ENCODE measurements at places on chromosomes 12 and 14.

- no peak for DNase-seq
Measured at GRCh38 chr12:99453836-99454538, 193.6 kb upstream of the GARIN6 start.

GRCh38 chr14:62158779-62159178, 396.6 kb downstream of the SNAPC1 start:
- no peak for DNase-seq

- DNase-seq, result no peak
Measured at GRCh38 chr12:132397152-132397933, 68.0 kb upstream of the GALNT9 start.

- DNase-seq, result no peak
Measured at GRCh38 chr12:76768576-76768975, 4.7 kb downstream of the ZDHHC17 start.

GRCh38 chr14:38210587-38211216, 3.0 kb downstream of the SSTR1 start:
- DNase-seq, result no peak

DNA sequence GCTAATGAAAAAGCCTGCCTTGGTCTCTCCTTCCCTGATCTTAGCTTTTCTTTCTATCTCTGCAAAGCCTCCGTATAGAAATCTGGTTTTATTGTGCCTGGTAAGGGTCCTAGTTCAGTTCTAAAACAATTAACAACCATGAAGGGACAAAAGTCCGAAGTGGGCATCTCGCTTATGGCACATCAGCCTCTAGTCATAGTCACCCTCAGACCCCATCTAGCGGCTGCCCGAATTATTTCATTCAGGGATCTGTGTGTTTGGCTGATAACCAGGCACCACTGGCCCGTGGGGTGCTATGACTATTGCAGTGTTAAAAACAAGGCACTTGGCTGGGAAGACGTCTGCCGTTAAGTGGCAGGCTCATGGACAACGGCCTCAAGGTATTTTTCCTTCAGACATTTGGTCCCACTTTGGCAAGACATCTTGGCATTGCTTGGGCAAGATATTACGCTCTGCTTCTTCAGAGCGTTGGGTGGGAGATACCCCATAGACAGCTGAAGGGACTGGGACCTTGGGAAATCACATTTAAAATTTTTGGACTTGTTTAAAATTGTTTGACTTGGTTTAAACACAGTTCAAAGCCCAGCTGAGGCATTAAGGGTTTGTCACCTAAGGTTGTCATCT, 87.1 kb downstream of the SINHCAF start:
- peak; percentile 82 for DNase-seq

- DNase-seq, result no peak
Measured at GRCh38 chr14:47012533-47013280, 361.1 kb upstream of the RPL10L start.

DNA sequence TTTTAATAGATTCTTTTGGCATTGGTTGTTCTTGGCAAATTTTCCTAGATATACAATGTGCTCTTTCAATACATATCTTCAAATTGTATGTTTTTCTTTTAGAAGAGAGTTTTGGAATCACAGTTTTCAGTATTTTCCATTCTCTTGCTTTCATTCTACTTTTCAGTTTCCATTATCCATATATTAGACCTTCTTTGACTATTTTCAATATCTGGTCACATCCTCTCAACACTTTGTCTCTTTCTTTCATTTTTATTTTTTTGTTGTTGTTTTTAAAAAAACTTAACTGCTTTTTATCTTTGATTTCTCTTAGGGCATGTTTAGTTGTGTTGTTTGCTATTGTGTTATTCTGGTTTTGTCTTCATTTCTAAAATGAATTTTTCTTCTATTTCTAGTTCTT, 59.9 kb upstream of the CLMN start:
- DNase-seq, result no peak

- DNase-seq, result no peak
Measured at GRCh38 chr12:112170376-112170775, 45.0 kb downstream of the TRAFD1 start.

GRCh38 chr14:103834956-103835355, 12.4 kb downstream of the PPP1R13B start:
- DNase-seq, result no peak

DNA sequence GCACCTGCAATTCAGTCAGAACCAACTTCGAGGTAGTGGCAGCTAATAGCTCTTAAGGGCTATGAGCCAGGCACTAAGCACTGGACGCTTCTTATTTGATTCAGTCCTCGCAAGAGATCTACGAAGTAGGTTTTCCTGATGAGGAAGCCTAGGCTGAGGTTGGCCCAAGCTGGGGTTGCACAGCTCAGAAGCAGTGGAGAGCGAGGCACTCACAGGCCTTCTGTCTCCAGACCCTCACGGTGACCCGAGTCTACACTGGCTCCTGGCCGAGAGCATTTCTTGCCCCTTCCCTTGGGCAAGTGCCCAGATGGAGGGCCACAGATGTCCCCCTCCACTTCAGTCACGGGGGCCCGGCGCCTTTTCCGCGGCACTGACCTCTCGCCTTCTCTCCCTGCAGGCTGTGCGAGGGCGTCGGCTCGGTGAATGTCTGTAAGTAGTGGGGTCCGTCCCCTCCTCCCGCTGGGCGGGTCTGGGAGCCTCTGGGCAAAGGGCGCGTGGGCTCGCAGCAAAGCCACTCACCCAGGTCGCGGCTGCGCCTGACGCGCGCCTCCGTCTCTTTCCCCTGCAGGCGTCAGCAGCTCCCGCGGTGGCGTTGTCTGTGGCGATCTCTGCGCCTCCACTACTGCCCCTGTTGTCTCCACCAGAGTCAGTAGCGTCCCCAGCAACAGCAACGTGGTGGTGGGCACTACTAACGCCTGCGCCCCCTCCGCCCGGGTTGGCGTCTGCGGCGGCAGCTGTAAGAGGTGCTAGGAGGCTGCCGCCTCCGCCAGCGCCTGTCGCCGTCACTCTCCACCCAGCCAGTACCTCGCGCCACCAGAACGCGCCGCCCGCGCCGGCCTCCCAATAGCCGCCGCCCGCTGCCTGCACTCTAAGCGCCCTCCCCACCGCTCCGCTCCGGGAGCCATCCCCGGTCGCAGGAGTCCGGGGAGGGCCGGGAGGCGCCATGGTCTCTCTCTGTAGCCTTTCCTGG, 13.1 kb downstream of the KRT83 start:
- DNase-seq, result peak; percentile 79

DNA sequence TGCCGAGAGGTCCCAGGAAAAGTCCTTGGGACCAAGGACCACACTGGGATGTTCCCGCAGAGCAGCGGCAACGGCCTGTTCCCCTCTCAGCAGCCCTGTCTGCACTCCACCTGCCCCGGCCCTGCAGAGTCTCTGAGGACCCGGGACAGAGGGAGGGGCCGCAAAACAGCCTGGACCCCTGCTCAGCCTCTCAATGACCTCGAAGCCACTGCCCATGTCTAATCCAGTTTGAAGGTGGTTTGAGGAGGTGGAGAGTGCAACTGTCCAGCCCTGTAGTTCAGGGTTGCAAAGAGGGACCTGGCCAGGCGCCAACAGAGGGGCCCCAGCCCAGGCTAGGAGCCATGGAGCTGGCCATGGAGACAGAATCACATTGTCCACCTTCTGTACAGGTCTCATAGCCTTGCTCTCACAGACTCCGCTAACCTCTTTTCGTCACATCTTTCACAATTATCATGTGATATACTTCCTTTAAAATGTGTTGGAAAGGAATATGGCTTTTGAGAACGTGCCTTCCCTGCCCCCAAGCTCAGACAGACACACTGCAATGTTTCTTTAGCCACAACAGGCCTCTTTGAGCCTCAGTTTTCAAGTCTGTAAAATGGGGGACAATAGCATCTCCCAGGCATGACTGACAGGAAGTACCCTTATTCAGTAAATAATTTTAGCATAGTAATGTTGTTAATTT, 49.3 kb downstream of the ACTN1 start:
- no peak for DNase-seq

- DNase-seq, result no peak
Measured at GRCh38 chr14:92586963-92587699, 73.5 kb downstream of the RIN3 start.

DNA sequence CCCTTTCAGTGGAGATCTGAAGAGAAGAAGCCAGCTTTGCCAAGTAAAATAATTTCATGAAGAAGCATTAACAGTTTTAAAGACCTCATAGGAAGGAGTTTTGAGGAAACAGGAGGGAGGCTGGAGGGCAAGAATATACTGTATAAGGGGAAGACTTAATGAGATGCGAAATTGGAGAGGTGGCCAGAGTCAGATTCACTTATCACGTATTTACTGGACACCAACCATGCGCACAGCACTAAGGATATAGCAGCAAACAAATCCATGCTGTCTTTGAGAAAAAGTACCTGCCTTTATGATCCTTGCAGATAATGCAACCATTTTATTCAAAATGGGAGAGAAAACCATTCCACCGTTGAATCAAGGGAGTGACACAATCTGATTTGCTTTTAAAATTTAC, 100.3 kb downstream of the ERC1 start:
- no peak for DNase-seq

- DNase-seq, result no peak
Measured at GRCh38 chr12:32897281-32897610, 669 bp upstream of the PKP2 start.

DNA sequence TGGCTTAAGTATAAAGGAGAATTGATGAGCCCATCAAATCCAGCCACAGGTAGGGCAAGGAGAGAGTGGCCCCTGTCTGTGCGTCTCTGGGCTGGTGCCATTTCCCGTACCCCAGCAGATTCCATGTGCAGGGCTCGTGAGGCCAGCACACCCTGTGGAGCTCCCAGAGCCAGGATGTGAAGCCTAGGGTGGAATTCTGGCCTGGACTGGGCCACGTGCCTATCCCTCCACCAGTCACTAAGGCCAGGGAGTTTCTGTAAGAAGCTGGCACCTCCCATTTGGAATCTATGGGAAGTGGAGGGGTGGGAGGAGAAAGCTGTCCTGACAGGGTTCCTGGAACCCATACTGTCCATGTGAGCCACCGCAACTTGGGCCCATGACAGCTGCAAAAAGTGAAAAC, 148.5 kb downstream of the FOXN3 start:
- DNase-seq, result no peak

DNA sequence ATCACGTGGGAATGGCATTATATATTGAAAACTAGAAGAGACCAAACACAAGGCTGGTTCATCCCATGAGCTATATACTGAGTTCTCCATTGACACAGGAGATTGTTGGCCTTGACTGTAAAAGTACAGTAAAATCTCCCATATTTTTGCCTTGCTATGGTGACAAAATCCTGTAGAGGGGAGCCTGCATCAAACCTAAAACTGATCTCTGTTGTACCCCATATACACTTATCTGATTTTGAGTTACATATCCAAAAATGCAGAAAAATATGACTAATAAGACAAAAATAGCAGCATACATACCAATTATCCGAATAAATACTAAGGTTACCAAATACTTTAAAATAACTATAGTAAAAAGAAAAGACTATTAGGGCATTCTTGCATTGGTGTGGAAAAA, 60.4 kb downstream of the TMTC3 start:
- DNase-seq, result no peak

DNA sequence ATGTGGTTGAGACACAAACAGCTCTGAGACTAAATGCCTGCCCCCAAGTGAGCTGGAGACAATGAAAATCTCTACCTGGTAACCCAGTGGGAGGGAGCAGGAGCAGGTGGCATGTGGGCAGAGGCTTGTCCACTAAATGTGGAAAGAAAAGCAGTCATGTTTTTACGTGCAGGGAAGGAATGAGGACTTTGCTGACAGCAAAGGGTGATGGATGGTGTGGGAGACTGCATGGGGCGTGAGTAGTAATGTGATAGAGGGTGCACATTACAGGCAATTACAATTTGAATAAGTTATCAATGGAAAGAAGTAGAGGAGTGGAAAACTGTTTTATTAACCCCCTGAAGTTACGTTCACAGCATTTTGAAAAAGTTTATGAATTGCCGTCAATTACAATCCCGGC, 176.6 kb downstream of the NRXN3 start:
- no peak for DNase-seq

DNA sequence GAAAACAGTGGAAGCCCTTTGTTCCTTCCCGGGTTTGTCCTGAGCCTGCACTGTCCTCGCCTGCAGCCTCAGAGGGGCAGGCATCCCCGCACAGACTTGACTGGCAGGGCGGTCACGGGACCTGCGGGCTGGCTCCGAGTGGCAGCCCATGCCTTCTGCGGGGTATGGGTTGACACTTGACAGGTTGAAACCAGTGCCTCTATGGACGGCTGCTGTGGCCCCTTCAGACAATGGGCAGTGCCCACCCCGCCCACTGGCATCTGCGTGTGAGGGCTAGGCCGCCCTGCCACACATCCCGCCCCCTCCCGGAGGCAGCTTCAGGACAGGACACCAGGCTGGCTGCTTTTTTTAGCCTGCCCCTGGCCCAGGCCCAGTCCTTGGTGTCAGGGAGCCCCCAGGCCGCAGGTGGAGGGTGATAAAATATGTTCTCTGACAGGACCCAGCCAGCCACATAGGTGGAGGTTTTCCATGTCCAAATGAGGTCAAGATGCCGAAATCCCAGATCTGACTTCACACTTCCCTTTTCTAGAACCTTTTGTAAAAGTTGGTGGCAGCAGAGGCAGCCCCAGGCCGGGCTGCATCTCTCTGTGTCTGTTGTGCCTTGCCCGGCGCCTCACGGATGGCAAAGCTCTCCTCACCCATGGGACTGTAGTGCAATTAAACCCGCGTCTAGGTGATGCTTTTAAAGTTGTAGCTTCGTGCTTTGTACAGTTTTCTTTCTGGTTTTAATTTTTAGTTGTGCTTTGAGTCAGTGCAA, 10.0 kb downstream of the ANKRD9 start:
- DNase-seq, result no peak

DNA sequence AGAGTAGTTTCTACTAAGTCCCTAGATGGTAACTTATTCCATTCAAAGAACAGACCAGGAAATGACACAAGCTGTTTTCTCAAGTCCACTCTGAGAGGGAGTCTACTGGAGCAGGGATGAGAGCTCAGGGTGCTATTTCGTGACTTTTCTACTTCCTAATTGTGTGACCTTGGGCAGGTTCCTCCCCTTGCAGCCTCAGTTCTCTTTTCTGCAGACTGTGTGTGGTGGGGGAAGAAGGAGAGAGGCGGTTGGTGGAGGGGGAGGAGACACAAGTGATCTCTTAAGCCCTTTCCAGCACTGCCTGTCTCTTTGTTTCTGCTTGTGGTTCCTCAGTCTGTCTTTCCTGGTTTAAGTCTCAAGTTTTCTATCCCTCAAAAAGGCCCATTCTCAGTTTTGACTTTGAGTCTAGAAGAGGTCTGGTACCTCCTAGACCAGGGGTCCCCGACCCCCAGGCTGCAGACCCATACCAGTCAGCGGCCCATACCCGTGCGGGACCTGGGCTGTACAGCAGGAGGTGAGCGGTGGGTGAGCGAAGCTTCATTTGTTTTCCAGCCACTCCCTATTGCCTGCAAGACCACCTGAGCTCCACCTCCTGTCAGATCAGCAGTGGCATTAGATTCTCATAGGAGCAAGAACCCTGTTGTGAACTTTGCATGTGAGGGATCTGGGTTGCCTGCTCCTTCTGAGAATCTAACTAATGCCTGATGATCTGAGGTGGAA, 10.7 kb downstream of the FGF6 start:
- no peak for DNase-seq

GRCh38 chr12:90905691-90906370, 49.1 kb downstream of the CCER1 start:
- no peak for DNase-seq

- no peak for DNase-seq
Measured at GRCh38 chr14:97218691-97219430, 421.7 kb downstream of the VRK1 start.

GRCh38 chr12:62533087-62533754, 66.6 kb downstream of the MON2 start:
- no peak for DNase-seq
